ENCODE measurements at places on chromosomes 4 and X. TPM values are rescaled to one million over a fixed set of nuclear protein-coding genes. Genes with fewer than 3 reads are reported as not detected.

Gene TLR1
- 4.3 TPM for polyA plus RNA-seq

Gene LINC00632
- 9.9 TPM for polyA plus RNA-seq

Gene ATOH1
- polyA plus RNA-seq: not detected

Gene BEND2
- 0.10 TPM for polyA plus RNA-seq

Gene UCHL1
- 99.9 TPM for polyA plus RNA-seq

Gene CNGA1
- polyA plus RNA-seq: 4.7 TPM

Gene QRFPR
- 1.5 TPM for polyA plus RNA-seq

Gene PDE6B
- 41.4 TPM for polyA plus RNA-seq

Gene BANK1
- polyA plus RNA-seq: 2.8 TPM

Gene CDX4
- not detected for polyA plus RNA-seq
